A673 (cell line): ENCODE measurements at places on chromosomes 7 and 10. TPM values are rescaled to one million over a fixed set of nuclear protein-coding genes. Genes with fewer than 3 reads are reported as not detected.
A peak's percentile ranks its signal among the peaks of the same experiment; 100 is the strongest.

- no peak for DNase-seq
Observed at GRCh38 chr7:5824297-5824610, 42.8 kb upstream of the RNF216 start.

DNA sequence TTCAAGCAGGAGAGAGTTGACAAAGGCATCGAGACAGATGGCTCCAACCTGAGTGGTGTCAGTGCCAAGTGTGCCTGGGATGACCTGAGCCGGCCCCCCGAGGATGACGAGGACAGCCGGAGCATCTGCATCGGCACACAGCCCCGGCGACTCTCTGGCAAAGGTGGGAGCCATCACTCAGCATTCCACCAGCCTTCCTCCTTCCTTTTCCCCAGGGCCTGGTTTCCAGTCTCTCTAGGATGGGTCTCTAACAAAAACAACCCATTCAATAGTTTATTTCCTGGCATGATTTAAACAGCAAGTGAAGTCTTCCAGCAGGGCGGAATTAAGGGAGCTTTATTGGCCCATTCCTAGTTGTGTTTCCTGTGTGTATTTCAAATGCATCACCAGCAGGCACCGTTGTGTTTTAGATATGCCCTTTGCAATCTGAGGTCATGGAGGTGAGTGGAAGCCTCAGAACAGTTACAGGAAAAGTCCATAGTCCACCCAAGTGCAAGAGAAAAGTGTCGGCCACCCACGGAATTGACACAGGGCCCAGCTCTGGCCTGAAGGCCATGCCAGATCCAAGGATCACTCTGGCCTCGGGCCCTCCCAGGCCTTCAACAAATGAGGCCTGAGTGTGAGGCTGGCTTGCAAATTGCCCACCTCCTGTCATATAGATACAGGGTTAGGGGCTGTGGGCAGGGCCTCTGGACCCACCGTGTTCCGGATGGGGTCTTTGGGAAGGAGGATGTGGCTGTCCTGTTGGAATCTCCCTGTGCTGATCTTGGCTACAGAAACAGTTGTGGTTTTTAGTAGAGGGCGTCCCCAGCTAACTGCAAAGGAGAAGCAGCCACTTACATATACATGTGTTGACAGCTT is 46.9 kb upstream of the TRIM8 start:
- DNase-seq = no peak

DNA sequence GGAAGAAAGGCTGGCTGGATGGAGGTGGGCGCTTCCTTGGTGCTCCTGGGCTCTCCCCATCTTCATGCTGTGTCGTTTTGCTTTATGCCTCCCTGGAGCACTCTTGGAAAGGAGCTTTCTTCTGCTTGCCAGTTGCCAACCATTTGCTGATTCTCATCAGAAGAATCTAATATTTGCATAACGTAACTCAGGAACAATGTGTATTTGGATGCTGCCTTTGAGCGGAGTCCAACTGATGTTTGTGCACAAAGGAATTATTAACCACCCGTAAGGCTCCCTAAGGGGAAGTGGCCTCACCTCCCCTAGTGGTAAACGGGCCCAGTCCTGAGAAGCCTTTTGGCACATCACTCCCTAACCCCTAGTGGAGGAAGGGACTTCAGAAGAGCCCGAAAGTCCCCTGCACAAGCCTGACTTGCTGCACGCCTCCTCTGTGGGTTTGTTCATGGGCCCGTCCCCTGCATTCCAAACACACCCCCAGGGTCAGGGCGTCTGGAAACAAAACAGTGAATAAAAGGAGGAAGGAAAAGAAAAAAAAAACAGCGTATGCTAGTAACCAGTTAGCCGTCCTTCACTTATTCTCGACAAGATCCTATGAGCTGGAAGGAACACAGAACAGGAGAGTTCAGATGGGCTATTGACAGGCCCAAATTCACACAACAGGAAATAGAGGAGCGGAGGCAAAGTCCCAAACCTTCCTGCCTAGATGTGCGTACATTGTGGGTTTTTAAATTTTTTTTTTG is 602.2 kb downstream of the LRMDA start:
- DNase-seq = no peak

- no peak for DNase-seq
Observed at GRCh38 chr7:3333861-3334260, 32.8 kb downstream of the SDK1 start.

The LOXL4 gene
- 0.11 TPM in 1 of 2 replicates, not detected in the other for total RNA-seq

The WNT8B gene
- total RNA-seq = not detected in 2 replicates

- no peak for DNase-seq
Observed at GRCh38 chr7:156155988-156156733, 343.9 kb upstream of the SHH start.

The GLCCI1 gene
- total RNA-seq = 6.9 and 9.9 TPM in 2 replicates

The GIMAP1 gene
- total RNA-seq = not detected in 2 replicates

- DNase-seq = peak; percentile 11
Observed at GRCh38 chr10:128875956-128876736, 590.9 kb upstream of the MGMT start.

- no peak for DNase-seq
Observed at GRCh38 chr7:128918016-128918665, 7.6 kb upstream of the KCP start.

DNA sequence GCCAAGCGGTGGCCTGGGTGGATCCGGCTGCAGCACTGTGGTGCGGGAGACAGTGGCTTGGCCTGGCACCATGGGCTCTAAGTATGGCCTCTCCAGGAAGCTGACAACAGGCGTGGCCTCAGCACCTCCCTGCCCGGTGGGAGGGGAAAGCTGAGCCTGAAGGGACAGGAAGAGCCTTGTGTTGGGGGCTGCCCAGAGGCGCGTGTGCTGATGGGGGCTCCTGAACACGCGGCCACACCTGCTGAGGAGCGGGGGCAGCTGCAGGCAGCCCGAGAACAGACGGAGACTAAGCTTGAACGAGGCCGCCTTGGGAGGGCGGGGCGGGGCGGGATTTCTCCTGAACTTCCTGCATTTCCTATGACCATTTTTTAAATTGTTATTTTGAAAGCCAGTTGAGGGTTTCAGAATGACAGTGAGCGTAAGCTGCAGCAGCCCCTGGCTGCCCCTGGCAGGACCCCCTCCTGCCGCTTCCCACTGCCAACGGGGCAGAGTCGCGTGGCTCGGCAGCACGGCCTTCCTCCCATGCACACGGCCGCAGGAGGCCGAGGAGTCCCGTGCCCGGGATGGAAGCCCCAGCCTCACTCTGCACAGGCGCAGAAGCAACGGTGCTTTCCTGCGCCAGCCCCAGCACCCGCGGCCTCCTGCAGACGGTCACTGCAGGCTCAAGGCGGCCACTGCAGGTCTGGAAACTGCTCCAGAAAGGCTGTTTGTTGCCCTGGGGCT is 43.2 kb downstream of the DPYSL4 start:
- DNase-seq = no peak

DNA sequence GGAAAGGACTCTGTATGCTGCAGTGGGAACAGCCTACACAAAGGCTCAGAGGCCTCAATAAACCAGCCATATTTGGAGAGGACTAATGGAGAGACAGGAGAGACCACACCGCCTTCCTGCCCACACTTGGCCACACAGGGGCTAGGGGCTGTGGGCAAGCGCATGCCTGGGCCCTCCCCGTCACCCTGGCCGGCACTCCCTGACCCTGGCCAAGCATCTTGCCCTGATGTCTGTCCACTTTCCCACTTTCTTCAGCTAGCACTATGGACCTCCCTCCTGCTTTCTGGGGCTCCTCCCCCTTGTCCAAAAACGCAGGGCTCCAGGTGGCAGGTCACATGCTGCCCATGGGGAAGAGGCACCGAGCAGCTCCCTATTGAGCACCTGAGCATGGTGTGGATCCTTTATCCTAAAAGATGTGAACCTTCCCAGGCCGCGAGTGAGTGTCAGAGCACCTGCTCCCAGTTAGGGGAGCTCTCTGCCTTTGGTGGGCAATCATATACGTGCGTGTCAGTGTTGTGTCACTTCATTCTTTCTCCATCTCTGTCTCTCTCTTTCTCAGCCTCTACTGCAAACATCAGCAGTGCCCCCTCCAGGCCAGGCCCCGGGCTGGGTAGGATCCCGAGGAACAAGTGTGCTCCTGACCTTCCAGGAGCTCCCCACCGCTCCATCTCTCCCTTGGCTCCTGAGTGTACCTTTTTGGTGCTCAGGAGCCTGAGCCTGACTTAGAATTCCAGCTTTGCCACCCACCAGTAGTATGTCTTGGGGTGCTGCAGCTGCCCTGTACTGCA is 74.0 kb downstream of the ZMIZ1 start:
- DNase-seq = no peak

GRCh38 chr10:4809156-4809555 is 16.9 kb upstream of the AKR1E2 start:
- DNase-seq = no peak

The CLCN1 gene
- not detected in 2 replicates for total RNA-seq

GRCh38 chr10:18822156-18822555 is 162.9 kb downstream of the ARL5B start:
- DNase-seq = peak; percentile 40

The BAZ1B gene
- total RNA-seq = 122 and 127 TPM in 2 replicates

DNA sequence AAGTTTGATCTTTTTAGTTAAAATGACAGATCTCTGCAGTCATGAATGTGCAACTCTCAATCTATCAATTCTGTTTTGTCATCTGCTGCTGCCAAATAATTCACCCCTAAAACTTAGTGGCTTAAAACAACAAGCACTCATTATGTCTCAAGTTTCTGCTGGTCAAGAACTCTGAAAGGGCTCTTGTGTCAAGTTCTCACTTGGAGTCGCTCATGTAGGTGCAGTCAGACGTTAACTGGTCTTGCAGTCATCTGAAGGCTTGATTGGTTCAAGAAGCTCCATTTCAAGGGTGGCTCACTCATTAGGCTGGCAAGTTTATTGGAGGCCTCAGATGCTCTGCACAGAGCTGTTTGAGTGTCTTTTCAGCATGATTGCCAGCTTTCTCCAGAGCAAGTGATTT is 28.5 kb upstream of the LRRC72 start:
- no peak for DNase-seq

The PUS7 gene
- 36.6 and 40.8 TPM in 2 replicates for total RNA-seq

The CHAT gene
- 0.24 and 0.56 TPM in 2 replicates for total RNA-seq

The PLAC9 gene
- not detected in 2 replicates for total RNA-seq
